ENCODE measurements at places on chromosomes 4 and X.

DNA sequence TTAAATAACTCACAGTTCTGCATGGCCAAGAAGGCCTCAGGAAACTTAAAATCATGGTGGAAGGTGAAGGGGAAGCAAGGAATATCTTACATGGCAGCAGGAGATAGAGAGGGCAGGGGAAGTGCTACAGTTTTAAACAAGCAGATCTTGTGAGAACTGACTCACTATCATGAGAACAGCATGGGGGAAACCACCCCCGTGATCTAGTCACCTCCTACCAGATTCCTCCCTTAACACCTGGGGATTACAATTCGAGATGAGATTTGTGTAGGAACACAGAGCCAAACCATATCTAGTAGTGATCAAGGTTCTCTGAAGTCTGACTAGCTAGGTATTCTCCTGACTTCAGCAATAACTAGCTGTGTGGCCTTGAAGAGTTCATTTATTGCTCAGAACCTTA, 56.0 kb downstream of the BANK1 start:
- DNase-seq: no peak

GRCh38 chr4:58761563-58761962, 1651.4 kb upstream of the IGFBP7 start:
- DNase-seq: no peak

GRCh38 chr4:107404591-107405300, 315.3 kb downstream of the PAPSS1 start:
- DNase-seq: no peak

DNA sequence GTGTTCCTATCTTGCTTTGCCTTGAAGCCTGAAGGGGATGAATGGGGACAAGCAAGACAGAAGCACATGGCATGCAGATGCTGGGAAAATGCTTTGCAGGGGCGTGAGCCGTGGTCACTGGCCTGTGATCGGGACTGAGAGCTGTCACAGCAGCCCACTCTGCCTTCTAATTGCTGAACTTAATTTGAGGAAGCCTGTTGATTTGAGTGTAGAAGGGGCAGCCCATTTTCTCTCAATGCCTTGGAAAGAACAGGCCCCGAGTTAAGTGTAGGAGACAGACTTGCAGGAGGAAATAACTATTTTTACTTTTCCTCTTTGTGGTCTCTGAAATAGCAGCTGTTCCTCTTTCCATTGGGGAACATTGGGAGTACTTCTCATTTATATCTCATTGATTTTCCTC, 26.1 kb upstream of the TBC1D1 start:
- DNase-seq: no peak

DNA sequence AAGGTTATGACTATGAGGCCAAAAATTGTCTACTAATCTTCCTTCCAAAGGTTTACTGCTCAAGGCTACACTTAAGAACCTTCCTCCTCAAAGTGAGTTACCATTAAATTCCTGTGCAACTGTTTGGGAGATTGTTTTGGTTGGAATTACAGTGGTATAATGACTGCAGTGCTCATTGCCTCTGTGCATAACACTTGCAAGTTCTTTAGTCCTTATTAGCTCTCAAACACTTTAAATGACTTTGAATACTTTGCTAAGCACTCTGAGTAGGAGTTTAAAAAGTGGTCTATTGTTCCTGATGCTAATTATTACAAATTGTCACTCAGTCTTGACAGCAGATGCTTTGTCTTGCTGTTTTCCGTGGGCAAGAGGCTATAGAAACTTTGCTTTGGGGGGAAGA, 422.8 kb upstream of the PABPC4L start:
- no peak for DNase-seq

DNA sequence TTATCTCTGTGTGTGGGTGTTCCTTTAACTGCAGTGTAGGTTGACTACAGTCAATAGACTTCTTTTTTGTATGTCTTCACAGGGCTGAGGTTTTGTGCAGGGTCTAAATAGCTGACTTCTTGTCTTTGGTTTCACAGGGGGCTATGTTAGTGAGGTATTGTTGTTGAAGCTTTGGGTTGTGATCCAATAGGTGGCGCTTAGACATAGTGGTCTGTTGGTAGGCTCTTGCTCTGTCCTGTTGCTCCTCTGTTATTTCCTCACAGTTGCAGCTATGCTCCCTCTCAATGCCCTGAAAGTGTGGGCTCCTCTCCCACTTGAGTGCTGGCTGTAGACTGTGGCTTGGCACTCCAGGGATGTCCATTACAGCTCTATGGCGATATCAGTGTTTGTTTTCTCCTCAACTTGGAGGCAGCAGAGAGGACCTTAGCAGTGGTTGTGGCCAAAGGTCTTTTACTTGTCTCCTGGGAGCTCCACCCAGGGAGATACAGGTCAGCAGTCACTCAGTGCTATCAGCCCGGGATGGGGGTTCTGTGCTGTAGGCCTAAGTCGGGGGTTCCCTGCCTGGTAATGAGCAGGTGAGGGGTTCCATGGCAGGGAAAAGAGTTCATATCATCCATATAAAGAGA, 14.0 kb downstream of the POF1B start:
- no peak for DNase-seq

DNA sequence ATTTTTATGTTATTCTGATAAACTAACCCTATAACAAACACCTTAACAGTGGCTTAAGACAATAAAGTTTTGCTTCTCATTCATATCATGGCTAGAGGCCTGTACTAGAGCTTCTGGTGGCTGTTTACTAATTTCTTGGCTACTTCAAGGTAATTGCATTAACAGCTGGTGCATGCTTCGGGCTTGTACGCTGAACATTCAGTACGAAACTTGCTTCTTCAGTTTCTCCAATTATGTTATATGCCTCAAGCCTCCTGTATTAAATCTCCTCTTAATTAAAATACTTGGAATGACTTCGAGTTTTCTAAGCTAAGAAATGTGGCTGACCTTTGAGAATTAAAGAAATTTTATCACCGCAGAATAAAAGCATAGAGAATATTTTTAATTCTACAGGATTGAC, 138.9 kb upstream of the TRAM1L1 start:
- DNase-seq: no peak

- peak; percentile 48 for DNase-seq
These were observed 365.1 kb downstream of the MAGEB5 start for GRCh38 chrX:26581091-26581490.

- DNase-seq: no peak
These were observed 52.0 kb downstream of the CXorf58 start for GRCh38 chrX:23959781-23960180.

Measured in AG10803 (cell line).